ENCODE measurements at places on chromosomes 2 and 18. TPM values are rescaled to one million over a fixed set of nuclear protein-coding genes. Genes with fewer than 3 reads are reported as not detected.

- DNase-seq: no peak
Observed at GRCh38 chr2:232058063-232058877, 96.8 kb downstream of the DIS3L2 start.

Gene SCN2A
- under 0.01 TPM for total RNA-seq

DNA sequence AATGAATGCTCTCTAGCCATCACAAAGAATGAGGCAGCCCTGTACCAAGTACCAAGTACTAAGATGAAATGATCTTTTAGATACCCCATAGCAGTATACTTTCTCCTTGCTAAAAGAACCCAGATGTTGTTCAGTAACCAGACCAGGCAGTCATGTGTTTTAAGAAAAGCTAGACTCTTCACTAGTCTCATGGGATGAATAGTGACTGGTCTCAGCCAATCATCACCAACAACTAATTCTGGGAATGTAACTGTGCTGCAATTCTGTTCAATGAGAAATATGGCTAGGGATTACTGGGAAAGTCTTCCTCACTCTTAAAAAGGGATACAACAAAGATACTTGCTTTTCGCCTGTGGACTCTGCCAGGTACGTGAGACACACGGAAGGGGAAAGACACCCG, 29.5 kb downstream of the MBOAT2 start:
- DNase-seq: no peak

DNA sequence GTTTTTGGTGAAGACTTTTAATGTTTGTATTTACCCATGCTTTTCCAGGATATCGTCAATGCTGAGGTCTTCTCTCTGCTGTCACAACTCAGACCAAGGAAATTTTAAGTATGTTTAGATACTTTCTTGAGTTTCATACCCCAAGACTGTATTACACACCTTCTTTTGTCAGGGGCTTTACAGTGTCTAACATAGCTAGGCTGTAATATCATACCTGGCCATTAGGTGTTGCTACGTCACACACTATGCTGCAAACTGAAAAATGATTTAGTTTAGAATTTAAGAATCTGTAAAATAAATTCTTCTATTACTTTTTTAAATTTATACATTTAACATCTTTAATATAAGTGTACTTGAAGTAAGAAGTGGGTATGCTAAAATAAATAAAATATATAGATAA, 358.4 kb upstream of the NRP2 start:
- no peak for DNase-seq

Gene LIMS3
- 7.8 TPM for total RNA-seq

Gene IL36A
- not detected for total RNA-seq

DNA sequence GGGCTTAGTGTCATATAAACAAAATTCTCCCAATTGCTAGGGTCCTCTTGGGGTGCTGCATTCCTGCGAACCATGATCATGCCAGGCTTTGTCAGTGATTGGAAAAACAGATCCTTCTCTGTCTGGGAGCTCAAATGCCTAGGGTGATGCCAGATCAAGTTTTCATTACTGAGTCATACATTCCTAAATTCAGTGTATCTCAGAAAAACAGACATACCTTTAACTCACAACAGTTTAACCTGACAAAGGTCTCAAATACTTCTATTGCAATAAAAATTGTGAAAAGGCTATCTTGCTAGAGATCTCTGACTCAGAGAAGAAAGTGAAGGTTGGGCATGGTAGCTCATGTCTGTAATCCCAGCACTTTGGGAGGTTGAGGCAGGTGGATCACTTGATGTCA, 86.9 kb downstream of the SH3YL1 start:
- DNase-seq: no peak

GRCh38 chr2:52861596-52861995, 906.0 kb upstream of the CHAC2 start:
- DNase-seq: no peak

Gene TNS1
- 21.1 TPM for total RNA-seq

DNA sequence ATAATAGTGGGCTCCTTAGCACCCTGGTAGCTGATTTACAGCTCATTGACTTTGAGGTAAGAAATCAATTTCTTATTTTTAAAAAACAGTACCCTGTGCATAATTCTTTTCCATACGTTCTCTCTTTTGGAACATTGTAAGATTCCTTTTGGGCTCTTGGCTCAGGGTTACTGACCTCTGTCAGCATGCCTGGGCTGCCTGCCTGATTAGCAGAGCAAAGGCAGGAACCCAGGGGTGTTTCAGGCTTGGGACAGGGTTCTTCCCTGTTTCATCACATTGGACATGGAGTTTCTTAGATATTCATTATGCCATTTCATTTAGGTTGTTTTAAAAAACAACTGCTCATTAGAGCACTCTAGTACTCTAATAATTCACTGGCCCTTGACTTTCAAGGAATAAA, 73.8 kb upstream of the ITM2C start:
- no peak for DNase-seq

- no peak for DNase-seq
Observed at GRCh38 chr18:35076135-35076924, 35.1 kb downstream of the MAPRE2 start.
